Muscle of back (tissue), 13 donors: ENCODE measurements at places on chromosomes 13 and 19. TPM values are rescaled to one million over a fixed set of nuclear protein-coding genes. Genes with fewer than 3 reads are reported as not detected.

Gene ADGRE3
- not detected for polyA plus RNA-seq

Gene FKBP8
- polyA plus RNA-seq: 170 TPM

Gene PLEKHF1
- polyA plus RNA-seq: 3.0 TPM

- DNase-seq: peak; percentile 97
Measured at GRCh38 chr13:48775804-48776203, 122.1 kb downstream of the CYSLTR2 start.

DNA sequence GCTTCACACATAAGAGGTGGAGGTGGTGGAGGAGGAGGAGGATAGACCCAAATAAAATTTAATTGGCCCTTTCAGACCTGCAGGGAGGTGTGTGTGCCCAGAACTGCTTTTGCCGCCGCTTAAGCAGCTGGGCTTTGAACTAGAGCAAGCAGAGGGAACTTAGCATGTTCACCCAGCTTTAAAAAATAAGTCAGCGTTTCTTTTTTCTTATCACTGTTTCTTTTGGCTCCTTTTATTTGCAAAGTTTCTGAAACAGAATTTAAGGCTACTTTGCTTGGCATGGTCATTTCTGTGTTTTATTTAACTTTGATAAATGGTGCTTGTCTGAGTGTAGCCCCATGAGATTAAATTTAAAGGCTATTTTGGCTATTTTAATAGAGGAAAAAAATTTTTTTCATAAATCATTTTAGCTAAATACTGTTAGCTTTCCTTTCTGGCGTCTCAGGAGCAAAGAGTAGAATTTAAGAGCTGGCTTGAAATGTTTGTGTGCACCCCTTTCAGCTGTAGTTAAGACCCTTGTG lies 43.3 kb upstream of the RNF113B start:
- DNase-seq: peak; percentile 46

- no peak for DNase-seq
Measured at GRCh38 chr13:103568314-103568713, 502.1 kb upstream of the SLC10A2 start.

- DNase-seq: no peak
Measured at GRCh38 chr13:44079413-44080205, 199.9 kb downstream of the LACC1 start.
